Suprapubic skin (tissue), 4 donors: ENCODE measurements at places on chromosomes 7 and 10. TPM values are rescaled to one million over a fixed set of nuclear protein-coding genes. Genes with fewer than 3 reads are reported as not detected.

DNA sequence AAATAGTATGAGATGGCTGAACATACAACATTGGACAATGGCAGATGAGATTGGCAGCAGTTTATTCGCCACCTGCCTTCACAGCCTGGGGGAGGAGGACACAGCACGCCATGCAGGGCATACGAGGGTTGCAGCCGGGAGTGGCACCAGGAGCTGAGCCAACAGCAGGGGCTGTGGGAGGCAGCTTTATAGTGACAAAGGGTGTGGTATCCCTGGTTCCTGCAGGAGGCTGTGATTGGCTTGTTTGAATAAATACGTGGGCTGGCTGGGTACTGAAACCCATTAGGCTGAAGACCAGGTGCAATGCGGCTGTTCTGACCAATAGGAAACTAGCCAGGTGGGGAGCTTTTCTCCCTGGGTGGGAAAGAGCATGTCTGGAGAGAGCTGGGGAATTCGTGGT lies 68.9 kb upstream of the LEP start:
- no peak for DNase-seq
- H3K4me3 ChIP-seq, result no peak overlapping the region
- peaks cover 58% of the 10 kb centered on the region for H3K27me3 ChIP-seq
- no peak overlapping the region for H3K27ac ChIP-seq
- no peaks in the 10 kb centered on the region for H3K36me3 ChIP-seq

GRCh38 chr10:110509560-110509959 lies 11.9 kb downstream of the DUSP5 start:
- no peak overlapping the region for H3K4me3 ChIP-seq
- H3K4me1 ChIP-seq, result peaks cover 15% of the 10 kb centered on the region

DNA sequence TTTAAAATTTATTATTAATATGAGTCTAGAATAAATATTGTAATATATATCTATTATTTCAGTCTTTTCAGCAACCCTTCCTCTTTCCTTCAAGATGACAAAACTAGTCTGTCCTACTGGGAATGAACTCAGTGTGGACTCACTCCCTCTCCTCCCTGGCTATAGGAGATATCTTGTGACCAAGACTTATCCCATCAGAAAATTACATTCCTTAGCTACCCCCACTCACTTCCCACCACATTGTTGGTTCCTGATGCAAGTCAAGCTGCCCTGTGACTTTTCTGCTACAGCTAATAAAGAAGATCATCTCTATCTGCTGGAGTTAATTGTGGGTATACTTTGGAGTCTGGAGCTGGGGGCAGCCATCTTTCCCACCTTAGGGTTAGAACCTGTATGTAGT lies 28.0 kb upstream of the MCU start:
- H3K4me3 ChIP-seq, result no peak overlapping the region
- H3K4me1 ChIP-seq, result no peaks in the 10 kb centered on the region
- no peaks in the 10 kb centered on the region for H3K27me3 ChIP-seq
- no peak for DNase-seq

GRCh38 chr7:30468791-30469190 lies 9.8 kb downstream of the NOD1 start:
- H3K27ac ChIP-seq, result peak overlapping the region; percentile 87
- H3K4me1 ChIP-seq, result peaks cover 77% of the 10 kb centered on the region

DNA sequence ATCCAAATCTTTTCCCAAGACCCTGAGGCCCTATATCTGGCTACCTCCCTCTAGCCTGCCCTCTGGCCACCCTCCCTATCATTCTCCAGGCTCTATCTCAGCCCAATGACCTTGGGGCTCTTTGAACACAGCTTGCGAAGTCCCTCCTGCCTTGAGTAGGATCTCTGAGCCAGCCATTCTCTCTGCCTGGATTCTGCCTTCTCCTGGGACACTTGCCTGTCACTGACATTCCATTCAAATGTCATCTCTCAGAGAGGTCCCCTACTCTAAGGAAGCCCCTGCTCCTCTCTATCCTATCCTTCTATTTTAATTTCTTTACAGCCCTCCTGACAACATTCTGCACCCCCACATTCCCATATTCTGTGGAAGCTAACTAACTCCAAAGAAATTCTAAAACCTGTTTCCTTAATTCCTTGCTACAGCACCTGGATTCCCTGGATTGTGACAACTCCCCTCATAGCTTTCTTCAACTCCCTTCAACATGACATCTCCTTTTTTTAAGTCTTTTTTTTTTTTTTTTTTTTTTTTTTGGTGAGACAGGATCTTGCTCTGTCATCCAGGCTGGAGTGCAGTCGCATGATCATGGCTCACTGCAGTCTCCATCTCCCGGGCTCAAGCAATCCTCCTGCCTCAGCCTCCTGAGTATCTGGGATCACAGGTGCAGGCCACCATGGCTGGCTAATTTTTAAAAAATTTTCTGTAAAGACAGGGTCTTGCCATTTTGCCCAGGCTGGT lies 81.0 kb upstream of the ASAH2 start:
- no peak overlapping the region for H3K27ac ChIP-seq
- H3K4me3 ChIP-seq, result no peak overlapping the region
- DNase-seq, result no peak
- H3K4me1 ChIP-seq, result peaks cover 10% of the 10 kb centered on the region

DNA sequence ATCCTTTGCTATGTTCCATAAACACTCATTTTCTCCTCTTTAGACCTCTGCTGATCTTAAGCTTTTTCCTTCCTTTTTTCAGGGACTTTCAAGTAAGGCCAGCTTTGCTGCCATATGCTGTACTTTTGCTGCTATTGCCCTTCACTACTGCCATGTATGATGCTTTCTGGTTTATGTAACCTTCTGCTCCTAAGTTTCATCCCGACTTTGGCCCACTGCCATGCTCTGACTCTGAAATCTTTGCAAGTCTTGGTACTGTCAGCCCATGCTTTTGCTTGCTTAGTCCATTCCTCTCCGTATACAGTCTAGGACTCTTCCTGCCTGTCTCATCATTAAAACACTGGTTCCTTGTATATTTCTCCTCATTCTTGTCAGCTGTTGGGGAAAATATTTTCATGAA lies 152.4 kb downstream of the RNF133 start:
- H3K4me1 ChIP-seq, result no peaks in the 10 kb centered on the region
- DNase-seq, result no peak
- H3K27ac ChIP-seq, result no peak overlapping the region
- no peaks in the 10 kb centered on the region for H3K36me3 ChIP-seq
- no peak overlapping the region for H3K4me3 ChIP-seq

GRCh38 chr10:71776481-71776925 lies 3.2 kb upstream of the VSIR start:
- peaks cover 32% of the 10 kb centered on the region for H3K4me1 ChIP-seq
- H3K4me3 ChIP-seq, result no peak overlapping the region
- H3K36me3 ChIP-seq, result no peaks in the 10 kb centered on the region
- H3K27me3 ChIP-seq, result no peaks in the 10 kb centered on the region
- no peak overlapping the region for H3K27ac ChIP-seq

DNA sequence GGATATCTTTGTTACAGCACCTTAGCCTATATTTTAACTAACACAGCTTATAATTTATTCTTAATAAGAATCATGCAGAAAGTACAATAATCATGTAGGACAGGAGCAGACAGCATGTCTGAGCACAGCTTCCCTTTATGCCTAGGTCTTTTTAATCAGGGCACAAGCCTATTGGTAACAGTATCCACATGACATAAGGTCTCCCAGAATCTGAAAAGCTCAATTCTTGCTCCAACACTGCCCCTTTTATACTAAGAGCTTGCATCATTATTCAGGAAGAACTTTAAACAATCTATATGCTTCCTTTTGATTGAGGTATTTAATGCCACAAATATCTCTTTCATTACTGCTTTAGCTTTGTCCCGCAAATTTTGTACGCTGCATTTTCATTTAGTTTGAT lies 31.6 kb downstream of the IL6 start:
- no peak for DNase-seq
- no peaks in the 10 kb centered on the region for H3K36me3 ChIP-seq
- H3K27ac ChIP-seq, result no peak overlapping the region
- H3K4me3 ChIP-seq, result no peak overlapping the region
- no peaks in the 10 kb centered on the region for H3K4me1 ChIP-seq

DNA sequence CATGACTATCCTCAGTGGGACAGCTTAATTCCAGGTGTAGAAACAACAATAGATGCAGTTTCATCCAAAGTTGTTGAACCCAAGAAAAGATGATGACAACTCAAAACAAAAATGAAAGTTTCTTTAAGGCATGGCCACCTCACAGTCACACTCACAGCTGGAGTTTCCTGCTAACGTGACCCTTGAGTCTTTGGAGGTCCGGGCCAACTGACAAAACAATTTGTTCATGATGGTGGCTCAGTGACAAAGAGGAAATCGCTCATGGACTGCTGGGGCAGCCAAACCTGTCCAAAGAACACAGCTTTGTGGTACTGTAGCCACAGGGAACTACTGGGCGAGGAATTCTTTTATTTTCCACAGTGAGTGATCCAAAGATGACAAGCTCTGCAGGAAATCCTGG lies 96.0 kb upstream of the JCAD start:
- H3K27ac ChIP-seq, result no peak overlapping the region
- no peak overlapping the region for H3K4me3 ChIP-seq
- DNase-seq, result no peak
- no peaks in the 10 kb centered on the region for H3K4me1 ChIP-seq

DNA sequence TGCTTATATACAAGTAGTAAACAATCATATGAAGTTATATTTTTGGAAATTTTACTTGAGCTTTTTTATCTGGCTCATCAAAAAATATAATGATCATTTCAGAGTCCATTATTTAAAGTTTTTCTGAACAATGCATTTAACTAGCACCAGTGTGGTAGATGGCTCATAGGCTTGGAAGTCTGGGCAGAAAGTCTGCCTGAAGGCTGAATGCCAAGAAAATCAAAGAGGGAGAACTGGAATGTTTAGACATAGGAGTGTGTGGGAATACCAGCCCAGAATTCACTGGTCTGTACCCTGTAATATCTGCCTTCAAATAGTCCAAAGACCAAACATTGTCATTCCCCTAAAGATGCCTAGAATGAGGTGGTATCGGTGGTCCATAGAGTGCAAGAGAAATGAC lies 40.3 kb upstream of the ANK3 start:
- H3K27me3 ChIP-seq, result no peaks in the 10 kb centered on the region
- H3K27ac ChIP-seq, result no peak overlapping the region
- H3K4me1 ChIP-seq, result peaks cover 29% of the 10 kb centered on the region
- H3K4me3 ChIP-seq, result no peak overlapping the region
- no peaks in the 10 kb centered on the region for H3K36me3 ChIP-seq

GRCh38 chr7:31120800-31121513 lies 68.8 kb downstream of the ADCYAP1R1 start:
- peak; percentile 54 for DNase-seq
- H3K27ac ChIP-seq, result no peak overlapping the region
- no peak overlapping the region for H3K4me3 ChIP-seq
- no peaks in the 10 kb centered on the region for H3K27me3 ChIP-seq
- peaks cover 3% of the 10 kb centered on the region for H3K4me1 ChIP-seq

GRCh38 chr10:10564081-10564794 lies 453.4 kb upstream of the CELF2 start:
- H3K27ac ChIP-seq, result peak overlapping the region; percentile 55
- H3K4me1 ChIP-seq, result no peaks in the 10 kb centered on the region
- DNase-seq, result peak; percentile 82
- H3K4me3 ChIP-seq, result no peak overlapping the region
- H3K27me3 ChIP-seq, result no peaks in the 10 kb centered on the region

- no peaks in the 10 kb centered on the region for H3K36me3 ChIP-seq
- no peaks in the 10 kb centered on the region for H3K27me3 ChIP-seq
- H3K27ac ChIP-seq, result no peak overlapping the region
- no peak for DNase-seq
- no peak overlapping the region for H3K4me3 ChIP-seq
These were observed 26.6 kb downstream of the PRTFDC1 start for GRCh38 chr10:24925799-24926198.

DPP6 gene
- total RNA-seq, result 11.8 TPM

RSPH10B gene
- total RNA-seq, result not detected

CYP2W1 gene
- 13.3 TPM for total RNA-seq

SEMA3C gene
- total RNA-seq, result 59.2 TPM

RAMP3 gene
- total RNA-seq, result 34.3 TPM

ANKRD7 gene
- total RNA-seq, result not detected
